ENCODE measurements at places on chromosomes 7 and 10.
A peak's percentile ranks its signal among the peaks of the same experiment; 100 is the strongest.

DNA sequence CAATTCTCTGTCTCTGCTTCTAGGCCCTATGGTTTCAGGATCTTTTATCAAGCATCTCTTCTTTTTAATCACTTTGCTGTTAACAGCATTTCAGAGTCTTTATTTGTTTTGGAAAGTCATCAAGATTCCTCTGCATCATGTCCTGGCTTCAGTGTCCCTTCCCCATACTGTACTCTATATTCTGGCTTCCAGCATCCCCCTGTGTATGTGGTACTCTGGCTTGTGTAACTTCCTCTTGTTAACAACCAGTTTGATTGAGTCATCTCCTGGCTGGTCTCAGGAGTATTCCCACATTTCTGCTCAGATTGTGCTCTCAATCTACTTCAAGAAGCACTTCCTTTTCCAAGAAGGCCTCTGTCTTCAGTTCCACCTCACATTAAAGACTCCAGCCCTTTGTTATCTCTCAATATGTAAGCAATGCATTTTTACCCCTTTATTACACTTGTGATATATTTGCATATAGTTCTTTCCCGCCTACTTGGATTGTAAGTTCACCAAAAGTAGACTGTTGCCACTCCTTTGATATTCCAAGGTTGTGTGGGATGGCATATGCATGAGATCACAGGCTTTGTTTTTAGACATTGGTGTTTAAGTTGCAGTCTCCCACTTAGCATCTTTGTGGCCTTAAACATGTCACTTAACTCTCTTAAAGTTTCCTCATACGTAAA is 15.1 kb upstream of the ATE1 start:
- DNase-seq: no peak

DNA sequence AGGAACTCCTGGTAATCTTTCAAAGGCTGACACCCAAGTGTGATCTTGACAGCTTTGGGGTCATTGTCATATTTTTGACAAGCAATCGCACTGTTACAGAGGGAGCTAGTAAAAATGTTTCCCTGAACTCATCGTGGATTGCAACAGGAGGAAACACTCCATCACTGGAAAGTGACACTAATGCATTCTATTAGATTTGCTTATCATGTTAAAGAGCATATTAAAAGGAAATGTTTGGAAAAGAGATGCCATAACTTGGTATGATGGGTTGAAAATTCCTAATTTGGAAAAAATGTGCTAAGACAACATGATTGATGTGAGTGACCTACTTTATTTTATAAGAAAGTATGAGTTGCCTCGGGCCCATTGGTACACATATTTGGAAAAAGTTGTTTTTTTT is 22.7 kb upstream of the EMX2 start:
- no peak for DNase-seq

- DNase-seq: no peak
Observed at GRCh38 chr10:108615576-108616320, 1307.6 kb downstream of the XPNPEP1 start.

DNA sequence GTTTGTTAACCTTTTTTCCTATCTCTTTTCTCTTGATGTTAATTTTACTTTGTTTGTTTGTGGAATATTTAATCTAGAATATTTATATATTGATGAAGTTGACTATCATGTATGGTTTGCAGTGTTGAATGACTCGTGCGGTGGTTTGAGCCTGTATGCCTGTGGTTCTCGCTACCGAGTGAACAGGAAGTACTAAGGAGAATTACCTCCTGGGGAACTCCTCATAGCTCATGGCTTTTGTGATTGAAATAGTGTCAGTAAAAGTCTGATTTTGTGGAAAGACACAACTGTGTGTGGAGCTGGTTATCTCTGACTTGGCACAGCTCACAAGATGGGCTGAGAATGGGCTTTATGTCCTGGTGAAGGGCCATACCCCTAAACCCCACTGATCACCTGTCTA is 498.6 kb downstream of the GLRX3 start:
- DNase-seq: no peak

DNA sequence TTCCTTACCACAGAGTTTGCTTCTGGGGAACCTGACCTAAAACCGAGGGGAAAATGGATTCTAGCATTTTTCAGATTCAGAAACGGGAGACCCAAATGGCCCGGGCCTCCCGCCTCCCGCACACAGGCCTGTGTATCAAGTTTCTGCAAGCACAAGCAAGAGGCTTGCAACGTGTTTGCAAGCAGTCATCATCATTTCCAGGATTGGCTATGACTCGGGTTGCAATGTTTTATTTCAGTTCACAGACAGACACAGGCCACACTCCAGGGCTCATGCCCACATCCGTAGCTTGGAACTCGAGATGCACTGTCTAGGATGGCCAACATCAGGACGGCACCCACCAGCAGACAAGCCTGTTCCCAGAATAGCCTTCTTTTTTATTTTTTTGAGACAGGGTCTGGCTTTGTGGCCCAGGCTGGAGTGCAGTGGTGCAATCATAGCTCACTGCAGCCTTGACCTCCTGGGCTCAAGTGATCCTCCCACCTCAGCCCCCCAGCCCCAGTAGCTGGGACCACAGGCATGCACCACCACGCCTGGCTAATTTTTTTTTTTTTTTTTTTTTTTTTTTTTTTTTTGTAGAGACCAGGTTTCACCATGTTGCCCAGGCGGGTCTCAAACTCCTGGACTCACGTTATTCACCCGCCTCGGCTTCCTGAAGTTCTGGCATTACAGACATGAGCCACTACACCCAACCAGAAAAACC is 68.1 kb upstream of the FOXK1 start:
- no peak for DNase-seq

- no peak for DNase-seq
Observed at GRCh38 chr10:80659289-80659688, 121.6 kb downstream of the SH2D4B start.

GRCh38 chr10:131315344-131315743 is 3.8 kb upstream of the TCERG1L start:
- no peak for DNase-seq

DNA sequence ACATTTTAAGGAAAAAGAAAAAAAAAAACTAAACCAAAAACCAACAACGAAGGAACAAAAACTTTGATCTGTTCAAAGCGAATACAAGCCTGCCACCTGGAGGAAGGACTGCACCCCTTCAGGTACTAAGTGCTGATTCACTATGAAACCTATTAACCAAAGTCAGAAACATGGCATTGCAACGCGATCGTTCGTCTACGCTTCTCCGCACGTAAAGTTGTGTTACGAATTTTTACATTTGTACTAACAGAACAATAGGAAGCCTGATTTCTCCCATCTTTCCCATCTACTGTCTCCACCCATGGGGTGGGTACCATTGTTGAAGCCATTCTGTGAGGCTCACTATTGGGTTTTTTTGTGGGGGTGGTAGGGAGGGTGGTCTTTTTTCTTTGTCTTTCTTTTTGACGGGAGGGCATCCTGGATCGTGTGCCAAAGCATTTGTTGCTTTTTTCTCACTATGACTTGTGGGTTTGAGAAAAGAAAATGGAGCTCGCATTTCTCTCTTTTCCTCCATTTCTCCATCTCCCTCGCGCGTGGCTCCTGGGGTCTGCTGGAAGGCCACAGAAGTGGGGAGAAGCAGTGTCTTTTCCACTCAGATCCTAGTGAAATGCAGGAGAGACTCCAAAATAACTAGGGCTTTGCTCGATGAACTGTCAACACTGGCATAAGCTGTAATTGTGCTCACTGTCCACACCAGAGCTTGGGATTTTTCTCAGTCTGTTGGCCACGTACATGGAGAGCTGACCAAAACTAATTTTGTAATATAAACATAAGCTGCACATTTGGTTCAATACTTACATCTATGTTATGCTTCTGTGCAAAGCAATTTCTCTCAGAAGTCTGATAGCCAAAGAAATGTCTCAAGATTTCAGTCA is 100.9 kb upstream of the YAE1 start:
- DNase-seq: no peak

- no peak for DNase-seq
Observed at GRCh38 chr7:74525881-74526280, 72.2 kb downstream of the GTF2IRD1 start.

- no peak for DNase-seq
Observed at GRCh38 chr7:85030893-85031292, 156.0 kb downstream of the SEMA3D start.

- DNase-seq: peak; percentile 1
Observed at GRCh38 chr7:117124591-117125220, 171.4 kb downstream of the ST7 start.

GRCh38 chr10:46290101-46290886 is 3.5 kb downstream of the ANTXRL start:
- DNase-seq: no peak

DNA sequence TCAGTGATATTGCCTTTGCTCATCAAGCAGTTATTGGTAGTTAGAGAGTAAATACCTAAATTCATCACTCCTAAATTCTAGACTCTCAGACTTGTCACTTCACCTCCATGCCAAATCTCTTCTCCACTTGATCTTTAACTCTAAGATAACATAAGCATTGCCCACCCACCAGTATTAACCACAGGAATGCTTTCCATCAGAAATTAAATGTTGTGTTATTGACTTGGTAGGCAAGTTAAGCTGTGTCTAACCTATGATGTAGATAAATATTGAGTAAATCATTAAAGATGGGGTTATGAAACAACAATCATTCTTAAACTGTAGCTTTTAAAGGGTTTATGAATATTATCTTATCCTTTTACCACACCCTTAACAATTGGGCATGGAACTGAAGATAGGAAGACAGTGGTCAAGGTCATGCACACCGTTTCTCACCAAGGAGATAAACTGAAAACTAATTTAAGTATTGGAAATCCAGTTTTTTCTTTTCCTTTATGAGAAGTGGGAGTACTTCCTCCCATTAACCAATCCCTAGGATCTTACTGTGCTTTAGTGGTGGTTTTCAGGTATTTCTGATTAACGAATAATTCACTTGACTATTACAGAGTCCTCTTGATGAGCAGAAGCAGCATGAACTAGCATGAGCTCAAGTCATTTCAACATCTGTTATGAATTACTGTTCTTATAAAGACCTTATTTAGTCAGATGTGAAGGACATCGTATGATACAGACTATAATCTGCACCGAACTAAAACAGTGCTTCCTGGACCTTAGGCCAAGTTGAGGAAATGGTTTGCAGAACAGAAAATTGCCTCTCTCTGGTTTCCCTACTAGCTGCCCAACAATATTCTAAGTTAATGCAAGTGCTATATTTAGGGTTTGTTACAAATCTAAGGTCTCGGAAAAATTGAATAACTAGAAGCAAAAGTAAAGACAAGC is 142.0 kb downstream of the LCOR start:
- DNase-seq: no peak

DNA sequence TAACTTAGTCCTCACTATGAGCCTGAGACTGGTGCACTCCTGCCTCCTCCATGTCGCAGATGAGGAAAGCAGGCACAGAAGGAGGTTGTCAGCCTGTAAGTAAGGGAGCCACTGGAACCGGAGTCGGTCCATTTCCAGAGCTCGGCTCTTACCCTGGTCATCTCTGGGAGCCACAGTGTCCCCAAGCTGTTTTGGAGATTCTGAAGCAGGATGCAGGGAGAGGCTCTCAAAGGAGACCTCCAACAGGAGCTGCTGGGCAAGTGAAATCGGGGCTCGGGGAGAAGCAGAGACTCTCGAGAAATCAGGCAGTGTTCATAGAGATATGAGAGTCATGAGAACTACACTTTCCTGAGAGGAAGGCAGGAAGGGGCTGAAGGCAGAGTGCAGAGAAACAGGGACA is 39.0 kb downstream of the VSTM4 start:
- DNase-seq: no peak

- DNase-seq: no peak
Observed at GRCh38 chr7:151597541-151598444, 78.1 kb upstream of the RHEB start.

DNA sequence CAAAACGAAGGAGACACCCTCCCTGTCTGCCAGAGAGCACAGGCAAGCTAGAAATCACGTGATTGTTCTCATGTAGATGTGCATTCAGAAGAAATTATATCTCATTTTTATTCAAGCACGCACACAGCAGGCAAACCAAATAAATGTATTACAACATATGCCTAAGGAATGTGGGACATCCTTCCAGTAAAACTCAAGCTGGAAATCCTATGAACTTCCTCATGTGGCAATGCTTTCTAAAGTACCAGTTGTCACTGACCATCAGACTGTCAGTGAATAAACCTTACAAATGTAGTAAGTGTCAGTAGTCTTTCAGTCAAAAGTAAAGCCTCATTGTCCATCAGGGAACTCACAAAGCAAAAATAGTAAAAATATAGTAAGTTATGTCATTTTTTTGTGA is 350.1 kb upstream of the POM121L12 start:
- DNase-seq: no peak

GRCh38 chr10:132010483-132010882 is 28.8 kb upstream of the BNIP3 start:
- no peak for DNase-seq

- no peak for DNase-seq
Observed at GRCh38 chr7:106083717-106084116, 28.4 kb downstream of the SYPL1 start.

GRCh38 chr7:2175091-2175490 is 57.7 kb downstream of the MAD1L1 start:
- no peak for DNase-seq

GRCh38 chr7:23709081-23709750 is 803 bp upstream of the STK31 start:
- DNase-seq: no peak

GRCh38 chr7:14892961-14893360 is 9.6 kb downstream of the DGKB start:
- no peak for DNase-seq

DNA sequence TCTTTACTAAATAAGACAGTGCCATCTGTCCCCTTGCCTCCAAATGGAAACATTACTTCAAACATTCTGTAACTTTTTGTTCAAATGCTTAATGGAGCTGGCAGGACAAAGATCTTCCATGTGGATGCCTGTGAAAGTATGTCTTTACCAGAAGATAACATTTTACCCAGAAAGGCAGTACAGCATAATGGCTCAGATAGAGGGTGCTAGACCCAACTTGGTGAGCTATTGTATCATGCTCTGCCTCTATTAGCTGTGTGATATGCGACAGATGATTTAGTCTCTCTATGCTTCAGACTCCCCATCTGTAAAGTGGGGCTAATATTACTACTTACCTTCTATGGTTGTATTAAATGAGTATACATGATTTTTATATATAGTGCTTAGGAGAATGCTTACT is 8.8 kb upstream of the SMKR1 start:
- no peak for DNase-seq

DNA sequence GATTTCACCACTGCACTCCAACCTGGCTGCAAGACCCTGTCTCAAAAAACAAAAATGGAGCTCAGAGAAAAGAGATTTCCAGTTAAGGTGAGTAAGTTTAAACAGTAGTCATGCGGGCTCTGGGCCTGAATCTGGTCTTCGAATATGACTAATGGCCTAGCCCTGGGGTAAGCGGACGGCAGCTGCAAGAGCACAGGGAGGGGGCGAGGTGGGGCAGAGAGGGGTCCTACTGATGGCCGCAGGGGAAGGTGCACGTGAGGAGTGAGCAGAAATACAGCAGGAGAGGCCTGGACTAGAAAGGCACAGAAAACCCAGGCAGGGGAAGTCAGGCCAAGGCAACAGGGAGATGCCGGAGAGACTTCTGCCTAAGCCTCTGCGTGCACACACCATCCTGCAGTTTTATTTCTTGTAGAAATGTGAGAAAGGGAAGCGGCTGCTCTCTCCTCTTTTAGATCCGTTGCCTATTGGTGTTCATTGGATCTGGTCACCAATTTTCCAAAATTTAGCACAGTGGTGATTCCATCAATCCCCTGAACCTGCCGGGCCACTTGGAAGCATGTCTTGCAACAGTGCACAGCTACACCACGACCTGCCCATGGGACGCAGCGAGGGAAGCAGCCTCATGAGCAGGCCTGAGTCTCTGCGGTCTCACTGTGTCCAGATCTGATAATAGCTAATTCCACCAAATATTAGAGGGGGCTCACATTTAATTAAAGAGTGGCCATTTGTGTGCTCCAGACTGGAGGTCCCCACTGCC is 139.0 kb downstream of the PAXIP1 start:
- no peak for DNase-seq

GRCh38 chr10:13183625-13184024 is 22.3 kb downstream of the MCM10 start:
- DNase-seq: no peak
